ENCODE measurements at places on chromosomes 11 and 22. TPM values are rescaled to one million over a fixed set of nuclear protein-coding genes. Genes with fewer than 3 reads are reported as not detected.
A peak's percentile ranks its signal among the peaks of the same experiment; 100 is the strongest.

Gene PNPLA5
- polyA plus RNA-seq = not detected

DNA sequence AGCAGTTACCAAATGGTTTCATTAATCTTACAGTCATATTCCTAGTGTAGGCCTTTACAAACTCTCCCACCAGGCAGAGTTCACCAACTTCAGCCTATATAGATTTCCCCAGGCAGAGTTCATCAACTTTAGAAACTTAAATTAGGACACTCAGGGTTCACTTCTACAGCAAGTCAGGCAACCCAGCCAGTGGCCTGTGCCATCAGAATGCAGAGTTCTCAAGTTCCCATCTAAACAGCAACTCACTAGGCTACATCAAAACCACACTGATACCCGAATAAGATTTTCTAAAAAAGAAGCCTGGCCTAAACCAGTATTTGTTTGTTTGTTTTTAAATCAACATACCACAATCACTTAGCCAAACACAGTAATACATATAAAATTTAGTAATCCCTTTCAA is 33.7 kb downstream of the PICALM start:
- DNase-seq = no peak

GRCh38 chr11:35116762-35117640 is 22.0 kb upstream of the CD44 start:
- no peak for DNase-seq

Gene CNTF
- 2.3 TPM for polyA plus RNA-seq

GRCh38 chr22:27885977-27886842 is 32.8 kb downstream of the PITPNB start:
- DNase-seq = peak; percentile 32

- DNase-seq = no peak
Observed at GRCh38 chr11:94533206-94533605, 10.5 kb upstream of the FUT4 start.

DNA sequence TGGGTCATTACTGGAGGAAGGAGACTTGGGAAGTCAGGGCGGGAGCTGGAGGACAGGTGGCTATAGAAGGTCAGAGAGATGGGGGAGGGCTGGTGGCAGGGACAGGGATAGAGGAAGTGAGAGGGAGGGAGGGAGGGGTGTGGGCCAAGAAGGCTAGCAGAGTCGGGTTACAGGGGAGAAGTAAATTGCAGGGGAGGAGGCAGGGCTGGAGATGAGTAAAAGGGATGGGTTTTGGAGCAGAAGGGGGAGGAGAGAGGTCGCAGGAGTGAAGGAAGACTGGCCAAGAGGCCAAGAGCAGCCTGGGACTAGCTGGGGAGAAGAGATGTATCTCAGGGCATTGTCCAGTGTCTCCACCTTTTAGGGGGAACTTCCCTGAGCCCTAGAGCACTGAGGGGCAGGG is 33.0 kb downstream of the LRRC10B start:
- peak; percentile 60 for DNase-seq

DNA sequence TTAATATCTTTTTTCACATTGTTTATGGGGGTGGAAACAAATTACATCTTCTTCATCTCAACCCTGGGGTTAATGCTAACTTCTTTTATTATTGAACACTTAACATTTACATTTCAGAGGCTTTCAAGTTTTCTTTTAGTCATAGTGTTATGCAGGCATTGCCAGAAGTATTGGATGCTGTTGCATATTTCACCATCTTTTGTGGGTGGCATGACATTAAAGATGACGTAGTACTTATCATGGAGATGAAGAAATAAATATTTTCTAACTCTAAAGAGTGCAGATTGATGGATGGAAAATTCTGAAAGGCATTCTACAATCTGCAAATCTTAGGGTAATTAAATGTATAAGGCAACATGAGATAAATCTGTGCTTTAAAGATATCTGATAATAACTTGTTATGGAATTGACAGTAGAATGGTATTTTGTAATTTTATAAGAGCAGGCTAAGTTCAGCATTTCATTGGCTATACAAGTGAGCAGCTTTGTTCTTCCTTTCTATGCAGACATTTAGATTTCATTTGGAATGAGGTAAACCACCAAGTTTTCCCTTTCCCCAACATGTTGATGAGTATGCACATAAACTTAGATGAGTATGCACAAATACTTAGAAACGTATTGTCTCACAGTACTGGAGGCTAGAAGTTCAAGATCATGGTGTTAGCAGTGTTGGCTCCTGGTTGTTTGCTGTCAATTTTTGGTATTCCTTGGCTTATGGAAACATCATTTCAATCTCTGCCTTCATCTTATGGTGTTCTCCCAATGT is 924.4 kb downstream of the METTL15 start:
- no peak for DNase-seq

- no peak for DNase-seq
Observed at GRCh38 chr11:45258982-45259530, 27.1 kb downstream of the SYT13 start.

Gene GAL3ST3
- polyA plus RNA-seq = not detected

Gene SAA1
- polyA plus RNA-seq = not detected

GRCh38 chr11:111515591-111515990 is 1.0 kb downstream of the HOATZ start:
- DNase-seq = no peak

- DNase-seq = peak; percentile 67
Observed at GRCh38 chr22:50620593-50621355, 7.2 kb downstream of the ARSA start.

Gene ADAMTS15
- polyA plus RNA-seq = not detected

DNA sequence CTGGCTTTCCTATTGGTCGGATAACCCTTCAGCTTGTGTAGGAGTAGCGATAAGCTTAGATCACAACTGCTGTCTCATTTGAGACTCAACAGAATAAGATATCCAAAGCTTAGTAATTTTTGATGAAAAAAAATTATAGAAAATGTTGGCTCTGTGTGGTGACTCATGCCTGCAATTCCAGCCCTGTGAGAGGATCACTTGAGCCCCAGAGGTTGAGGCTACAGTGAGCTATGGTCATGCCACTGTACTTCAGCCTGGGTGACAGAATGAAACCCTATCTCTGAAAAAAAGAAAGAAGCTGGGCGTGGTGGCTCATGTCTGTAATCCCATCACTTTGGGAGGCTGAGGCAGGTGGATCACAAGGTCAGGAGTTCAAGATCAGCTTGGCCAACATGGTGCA is 55.6 kb upstream of the RRM1 start:
- no peak for DNase-seq

- peak; percentile 94 for DNase-seq
Observed at GRCh38 chr22:35539910-35540594, 579 bp upstream of the RASD2 start.

Gene KCNJ1
- not detected for polyA plus RNA-seq

- no peak for DNase-seq
Observed at GRCh38 chr22:46484156-46484860, 53.1 kb downstream of the CELSR1 start.

GRCh38 chr11:119666463-119667131 is 62.4 kb downstream of the NECTIN1 start:
- peak; percentile 83 for DNase-seq

Gene CPT1B
- 6.2 TPM for polyA plus RNA-seq

- DNase-seq = no peak
Observed at GRCh38 chr11:69916806-69917387, 97.7 kb upstream of the FGF3 start.

Gene MTNR1B
- not detected for polyA plus RNA-seq

DNA sequence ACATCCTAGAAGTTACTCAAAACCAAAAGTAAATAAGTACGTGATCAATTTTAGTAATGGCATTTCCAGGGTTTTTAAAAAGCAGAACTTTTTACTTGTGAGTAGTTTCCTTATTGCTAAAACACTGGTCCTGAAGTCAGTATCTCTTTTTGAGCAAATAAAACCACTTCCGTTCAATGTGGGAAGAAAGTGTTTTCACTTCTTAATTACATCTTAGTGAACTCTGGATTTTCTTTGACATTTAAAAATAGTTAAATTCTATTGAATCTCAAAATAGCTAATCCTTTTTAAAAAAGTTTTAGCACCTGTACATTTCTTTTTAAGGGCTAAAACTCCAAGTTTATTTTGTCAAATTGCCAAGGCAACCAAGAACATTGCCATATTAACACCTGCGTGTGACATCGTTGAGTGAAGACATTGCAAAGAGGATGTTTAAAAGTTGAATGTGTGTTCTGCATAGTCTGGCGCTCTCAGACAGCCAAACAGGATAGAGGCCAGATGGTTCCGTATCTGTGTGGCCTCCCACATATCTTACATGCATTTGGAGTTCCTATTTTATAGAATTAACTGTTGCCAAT is 17.2 kb upstream of the OR5B21 start:
- DNase-seq = no peak

Gene CCDC81
- polyA plus RNA-seq = 0.90 TPM

Gene XKR3
- polyA plus RNA-seq = 11.2 TPM

- DNase-seq = no peak
Observed at GRCh38 chr11:65573391-65574079, 1.2 kb downstream of the FAM89B start.

GRCh38 chr11:73565804-73566203 is 32.1 kb downstream of the FAM168A start:
- DNase-seq = no peak

GRCh38 chr11:107018219-107018901 is at the start of gene GUCY1A2:
TSS of gene GUCY1A2 (minus strand) at chr11:107018476. CDS start at chr11:107018055, 421 bp downstream.
- no peak for DNase-seq

- DNase-seq = no peak
Observed at GRCh38 chr11:122851366-122851966, 13.2 kb downstream of the CRTAM start.

Gene DEUP1
- 9.3 TPM for polyA plus RNA-seq

DNA sequence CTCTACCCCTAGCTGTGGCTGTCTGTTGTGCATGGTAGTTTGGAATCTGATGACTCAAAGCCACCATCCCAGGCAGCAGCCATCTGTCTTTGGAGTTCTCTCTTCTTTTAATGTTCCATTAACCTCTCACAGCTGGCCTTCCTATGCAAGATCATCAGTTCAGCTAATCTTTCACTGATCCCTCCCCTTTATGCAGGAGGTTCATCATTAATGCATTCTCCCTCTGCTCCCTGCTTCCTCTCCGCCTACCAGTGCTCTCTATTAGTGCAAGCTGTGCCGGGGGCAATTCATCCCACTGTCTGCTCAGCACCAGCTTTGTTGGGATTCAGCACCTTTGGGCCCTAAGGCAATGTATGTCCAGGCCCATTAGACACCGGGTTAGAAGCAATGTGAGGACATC is 413.0 kb upstream of the LRRC4C start:
- no peak for DNase-seq

- no peak for DNase-seq
Observed at GRCh38 chr11:116471608-116472256, 301.1 kb downstream of the BUD13 start.

- no peak for DNase-seq
Observed at GRCh38 chr11:86918973-86919372, 36.2 kb downstream of the FZD4 start.

DNA sequence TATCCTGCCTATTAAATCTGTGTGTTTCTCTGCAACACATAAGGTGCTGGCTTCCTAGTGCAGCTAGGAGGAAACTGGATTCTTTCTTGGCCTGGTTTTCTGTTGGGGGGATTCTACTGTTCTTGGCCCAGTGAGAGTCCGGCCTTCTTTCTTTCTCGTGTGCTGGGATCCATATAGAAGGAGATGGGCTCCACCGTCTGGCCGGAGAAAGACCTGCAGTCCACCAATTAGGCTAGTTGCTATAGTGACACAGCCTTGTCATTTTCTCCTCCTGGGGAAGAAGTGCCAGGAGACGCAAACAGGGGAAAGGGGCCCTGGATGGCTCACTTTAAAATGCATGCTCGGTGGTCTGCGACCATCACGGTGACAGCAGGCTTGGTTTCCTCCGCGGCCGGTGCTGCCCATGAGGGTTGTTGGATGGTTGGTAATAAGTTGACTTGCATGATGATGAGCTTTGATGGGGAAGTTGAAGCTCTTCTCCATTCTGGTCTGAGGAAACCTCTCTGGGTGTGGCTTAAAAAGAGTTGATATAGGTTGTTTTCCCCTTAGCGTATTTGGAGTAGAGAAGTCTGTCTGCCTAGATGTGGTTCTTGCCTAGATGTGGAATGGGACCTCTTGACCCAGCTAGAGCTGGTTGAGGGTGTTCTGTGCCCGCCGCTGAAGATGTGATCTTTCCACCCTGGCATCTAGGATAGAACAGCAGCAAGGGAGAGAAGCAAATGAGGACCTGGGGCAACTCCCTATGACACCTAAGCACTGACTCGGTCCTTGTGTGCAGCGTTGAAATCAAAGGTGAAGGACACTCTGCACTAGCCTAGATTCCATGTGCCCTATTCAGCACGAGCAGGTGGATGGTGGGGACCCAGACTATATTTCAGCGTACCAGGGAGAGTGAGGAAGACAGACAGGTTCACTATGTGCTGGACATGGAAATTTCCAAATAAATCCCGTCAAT is 1335.0 kb downstream of the BRD1 start:
- DNase-seq = peak; percentile 57

GRCh38 chr11:118042796-118043195 is 34.1 kb upstream of the TMPRSS4 start:
- DNase-seq = no peak

Gene OR2AG1
- not detected for polyA plus RNA-seq

DNA sequence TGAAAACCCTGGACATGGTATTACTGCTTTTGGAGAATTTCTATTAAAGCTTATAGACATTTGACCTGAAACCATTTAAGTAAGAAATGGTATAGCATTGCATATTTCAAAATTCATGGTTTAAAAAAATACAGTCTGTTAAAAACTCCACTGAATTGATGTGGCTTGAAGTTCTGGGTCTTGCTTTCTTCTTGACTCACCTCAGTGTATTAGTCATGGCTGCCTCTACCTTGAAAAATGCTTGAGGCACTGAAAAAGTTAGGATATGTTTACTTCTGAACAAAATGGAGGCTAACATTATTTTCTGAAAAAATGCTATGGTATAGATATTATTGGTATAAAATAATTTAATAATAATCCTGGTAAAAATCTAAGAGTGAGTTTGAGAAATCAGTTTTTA is 349.2 kb downstream of the AASDHPPT start:
- DNase-seq = no peak

DNA sequence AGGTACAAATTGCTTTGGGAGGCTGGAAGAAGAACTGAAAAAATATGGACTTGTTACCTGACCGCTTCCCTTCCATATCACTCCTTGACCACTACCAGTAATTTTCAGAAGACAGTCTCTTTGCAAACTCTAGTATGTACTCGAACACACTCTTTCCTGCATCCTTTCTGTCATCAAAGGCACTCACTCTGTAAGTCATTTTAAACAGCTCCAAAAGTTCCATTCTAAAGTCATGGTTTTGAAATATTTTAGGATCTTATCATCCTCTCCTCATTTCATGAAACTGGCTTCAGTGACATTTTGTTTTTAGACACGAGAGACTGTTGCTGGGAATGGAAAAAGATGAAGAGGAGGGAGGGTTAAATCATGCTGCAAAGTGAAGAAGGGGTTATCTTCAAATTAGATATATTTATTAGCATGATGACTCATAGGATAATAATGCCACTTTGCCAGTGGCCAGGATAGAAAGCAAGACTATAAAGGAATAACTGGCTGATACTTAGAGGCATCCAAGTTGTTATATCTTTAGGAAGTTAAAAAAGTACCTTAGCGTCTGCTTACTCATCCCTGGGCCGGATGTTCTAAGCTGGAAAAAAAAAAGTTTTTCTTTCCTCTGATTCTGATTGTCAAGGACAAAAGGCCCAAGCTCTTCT is 549.3 kb downstream of the METTL15 start:
- DNase-seq = no peak

- DNase-seq = no peak
Observed at GRCh38 chr11:70192666-70193410, 10.3 kb upstream of the FADD start.

- peak; percentile 91 for DNase-seq
Observed at GRCh38 chr22:22201185-22201929, 43.2 kb upstream of the VPREB1 start.

GRCh38 chr11:20259506-20259905 is 99.2 kb upstream of the DBX1 start:
- DNase-seq = no peak
